Calu3 (cell line): ENCODE measurements at places on chromosomes 5 and 9.

DNA sequence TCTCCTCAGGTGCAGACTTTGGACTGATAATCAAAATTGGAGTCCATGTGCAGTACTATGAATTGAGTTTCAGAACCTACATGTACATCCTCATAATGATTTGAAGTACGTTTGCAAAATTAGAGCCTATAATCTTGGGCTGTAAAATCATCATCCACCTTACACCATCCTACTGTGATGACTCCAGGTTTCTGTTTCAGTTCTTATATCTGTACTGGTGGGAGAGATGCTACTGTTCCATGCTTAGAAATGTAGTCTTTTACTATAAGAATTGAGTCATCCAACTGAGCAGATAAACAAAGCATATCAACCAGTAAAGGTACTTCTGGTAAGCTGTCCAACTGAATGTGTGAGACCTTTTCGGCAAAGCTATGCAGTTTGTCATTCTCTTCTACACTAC lies 586.3 kb upstream of the FAM174A start:
- DNase-seq = no peak

DNA sequence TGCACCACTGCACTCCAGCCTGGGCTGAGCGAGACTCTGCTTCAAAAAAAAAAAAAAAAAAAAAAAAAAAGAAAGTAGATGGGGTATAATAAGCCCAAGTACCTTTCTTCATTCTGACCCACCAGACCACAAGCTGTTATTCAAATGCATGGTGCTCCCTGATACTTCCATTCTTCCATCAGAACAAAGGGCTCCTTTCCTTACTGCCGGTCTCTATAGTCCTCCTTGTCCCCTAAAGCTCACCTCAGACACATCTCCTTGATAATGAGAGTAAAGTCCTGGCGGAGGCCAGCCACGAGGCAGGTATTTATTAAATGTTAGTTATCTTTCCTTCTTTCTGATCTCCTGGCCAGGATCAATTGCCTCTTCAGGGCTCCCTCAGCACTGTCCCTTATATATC lies 162.5 kb downstream of the RAB3C start:
- no peak for DNase-seq

- DNase-seq = no peak
Measured at GRCh38 chr9:20125727-20126126, 336.9 kb upstream of the SLC24A2 start.

- DNase-seq = no peak
Measured at GRCh38 chr9:79357194-79357593, 214.6 kb upstream of the TLE4 start.

DNA sequence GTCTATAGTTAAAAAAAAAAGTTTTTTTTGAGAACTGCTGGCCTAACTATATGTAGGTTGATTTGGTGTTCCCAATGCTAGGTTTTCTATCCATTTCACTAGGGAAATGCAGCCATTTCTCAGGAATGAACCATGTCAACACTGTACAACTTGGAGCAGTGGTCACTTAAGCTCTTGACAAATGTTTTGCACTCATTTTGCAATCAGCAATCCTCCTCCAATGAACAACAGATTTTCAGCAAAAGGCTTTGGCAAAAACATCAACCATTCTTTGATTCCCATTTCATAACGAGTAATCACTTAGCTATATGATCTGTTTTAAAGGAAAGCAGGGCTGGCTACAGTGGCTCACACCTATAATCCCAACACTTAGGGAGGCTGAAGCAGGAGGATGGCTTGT lies 17.9 kb downstream of the STRBP start:
- DNase-seq = no peak

GRCh38 chr9:35407846-35408245 lies 82.1 kb upstream of the RUSC2 start:
- no peak for DNase-seq

GRCh38 chr5:155471027-155471426 lies 457.5 kb downstream of the KIF4B start:
- DNase-seq = no peak

- no peak for DNase-seq
Measured at GRCh38 chr5:118679264-118679940, 308.9 kb downstream of the DTWD2 start.

DNA sequence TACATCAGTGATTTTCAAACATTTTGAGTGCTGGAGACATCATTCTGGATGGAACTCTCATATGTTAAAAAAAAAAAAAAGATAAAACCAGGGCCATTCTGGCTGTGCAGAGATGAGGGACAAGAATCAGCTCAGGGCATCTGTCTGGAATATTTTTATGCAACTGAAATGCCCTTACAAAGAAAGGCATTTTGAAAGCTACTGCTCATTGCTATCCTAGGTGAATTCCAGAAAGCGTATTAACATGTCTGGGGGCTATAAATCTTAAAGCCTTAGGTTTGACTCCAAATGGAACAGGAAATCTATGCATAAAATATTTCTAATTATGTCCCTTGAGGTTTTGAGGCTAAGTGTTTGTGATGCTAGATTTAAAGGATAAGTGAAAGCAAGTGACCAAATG lies 14.9 kb upstream of the PCSK1 start:
- DNase-seq = no peak

DNA sequence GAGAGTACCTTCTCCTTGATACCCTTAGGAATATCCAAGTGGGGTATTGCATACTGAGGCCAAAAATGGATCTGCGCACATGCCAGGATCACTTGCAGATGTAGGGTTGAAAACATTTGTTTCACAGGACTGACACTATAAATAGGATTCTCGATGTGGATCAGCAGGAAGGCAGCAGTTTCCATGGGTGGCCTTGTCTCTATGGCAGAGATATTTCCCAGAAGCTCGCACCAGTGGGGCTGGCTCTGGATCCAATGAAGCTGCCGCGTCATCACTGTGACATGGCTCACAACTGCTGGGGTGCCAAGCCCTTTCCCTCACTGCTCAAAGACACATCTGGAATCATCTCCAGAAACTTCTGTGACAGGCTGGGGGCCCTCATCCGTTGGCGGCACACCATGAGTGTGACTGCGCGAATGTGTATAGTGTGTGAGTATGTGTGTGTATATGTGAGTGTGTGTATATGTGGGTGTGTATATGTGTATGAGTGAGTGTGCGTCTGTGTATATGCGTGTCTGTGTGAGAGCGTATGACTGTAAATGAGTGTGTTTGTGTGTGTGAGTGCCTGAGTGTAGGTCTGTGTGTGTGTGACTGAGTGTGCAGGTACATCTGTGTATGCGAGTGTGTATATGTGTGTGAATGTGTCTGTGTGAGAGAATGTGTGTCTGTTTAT lies 182.5 kb downstream of the GAS1 start:
- DNase-seq = no peak

GRCh38 chr5:179819296-179820126 lies 1.2 kb upstream of the SQSTM1 start:
- DNase-seq = peak; percentile 90

DNA sequence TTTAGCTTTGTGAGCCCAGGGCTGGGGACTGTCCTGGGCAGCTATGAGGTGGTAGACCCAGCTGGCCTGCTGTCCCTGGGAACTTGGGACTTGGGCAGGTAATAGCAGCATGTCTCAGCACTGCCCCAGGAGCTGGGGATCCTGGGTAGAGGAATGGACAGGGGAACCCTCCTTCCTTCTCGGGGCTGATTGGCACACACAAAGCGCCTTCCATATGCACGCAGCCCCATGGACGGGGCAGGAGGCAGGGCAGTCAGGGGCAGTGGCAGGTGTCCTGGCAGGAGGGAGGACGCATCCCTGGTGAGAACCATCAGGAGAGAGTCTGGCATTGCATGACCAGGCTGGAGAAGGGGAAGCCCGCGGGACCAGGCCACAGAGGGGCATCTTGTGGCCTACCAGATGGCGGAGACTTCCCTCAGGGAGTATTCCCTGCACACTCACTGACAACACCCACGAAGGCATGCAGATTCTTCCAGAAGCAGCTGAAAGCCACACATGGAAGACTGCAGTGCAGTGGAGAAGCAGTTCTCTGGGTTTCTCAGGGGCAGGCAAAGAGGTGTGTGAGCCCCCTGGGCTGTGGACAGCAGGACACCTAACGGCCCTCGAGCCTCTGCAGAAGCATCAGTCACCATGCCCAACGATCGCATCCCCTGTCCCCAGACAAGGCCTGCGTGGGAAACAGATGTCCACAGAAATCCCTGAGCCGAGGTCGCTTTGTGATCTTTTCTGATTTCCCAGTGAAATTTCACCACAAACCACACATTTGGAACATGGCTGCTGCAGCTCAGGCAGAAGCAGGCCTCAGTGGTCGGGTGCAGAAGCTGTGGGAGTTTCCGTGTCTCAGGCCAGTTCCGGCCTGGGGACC lies 7.0 kb upstream of the NKD2 start:
- DNase-seq = no peak

DNA sequence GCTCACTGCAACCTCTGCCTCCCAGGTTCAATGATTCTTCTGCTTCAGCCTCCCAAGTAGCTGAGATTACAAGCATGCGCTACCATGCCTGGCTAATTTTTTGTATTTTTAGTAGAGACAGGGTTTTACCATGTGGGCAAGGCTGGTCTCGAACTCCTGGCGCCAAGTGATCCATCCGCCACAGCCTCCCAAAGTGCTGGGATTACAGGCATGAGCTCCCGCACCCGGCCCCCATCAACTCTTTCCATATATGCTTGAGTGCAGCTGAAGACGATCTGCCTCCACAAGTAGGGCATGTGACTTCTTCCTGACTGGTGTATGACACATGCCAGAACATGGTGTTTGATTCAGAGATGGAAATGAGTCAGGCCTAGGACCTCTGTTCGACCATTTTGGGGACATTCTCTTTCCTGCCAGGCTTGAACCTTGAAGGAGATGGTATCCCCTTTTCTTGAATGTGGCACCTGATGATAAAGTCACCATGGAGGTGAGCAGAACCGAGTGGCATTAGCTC lies 7.5 kb upstream of the CNOT6 start:
- no peak for DNase-seq

DNA sequence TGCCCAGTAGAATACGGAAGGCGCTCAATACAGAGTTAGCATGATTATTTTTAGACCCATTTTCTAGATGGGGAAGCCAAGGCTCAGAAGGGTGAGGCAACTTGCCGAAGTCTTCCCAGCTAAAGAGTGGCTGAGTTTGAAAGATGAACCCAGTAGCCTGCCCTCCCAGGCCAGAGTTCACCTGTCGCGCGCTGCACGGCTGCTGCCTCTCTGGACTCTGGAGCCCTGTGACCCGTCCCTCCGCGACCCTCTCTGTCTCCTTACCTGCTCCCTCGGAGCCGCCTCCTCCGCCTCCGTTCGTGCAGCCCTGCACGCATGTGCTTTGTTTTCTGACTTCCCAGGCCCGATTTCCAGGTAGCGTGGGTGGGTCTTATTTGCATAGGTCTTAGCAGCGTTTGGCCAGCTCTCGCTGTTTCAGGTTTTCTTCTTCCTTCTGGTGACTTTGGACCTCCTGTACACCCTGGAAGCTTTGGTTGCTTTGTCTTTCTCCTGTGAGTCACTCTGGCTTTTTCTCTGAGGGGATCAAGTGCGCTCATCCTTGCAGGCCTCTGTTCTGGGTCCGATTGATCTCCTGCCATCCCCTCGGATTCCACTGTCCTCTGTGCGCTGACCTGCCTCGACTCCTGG lies at the start of gene RNF183:
Gene RNF183 (minus strand): TSS at position 585 of the 627 bp plus-strand sequence. CDS start 5,192 bp downstream, outside the sequence.
- DNase-seq = peak; percentile 27

GRCh38 chr9:124594673-124595072 lies 87.5 kb upstream of the NR5A1 start:
- no peak for DNase-seq

DNA sequence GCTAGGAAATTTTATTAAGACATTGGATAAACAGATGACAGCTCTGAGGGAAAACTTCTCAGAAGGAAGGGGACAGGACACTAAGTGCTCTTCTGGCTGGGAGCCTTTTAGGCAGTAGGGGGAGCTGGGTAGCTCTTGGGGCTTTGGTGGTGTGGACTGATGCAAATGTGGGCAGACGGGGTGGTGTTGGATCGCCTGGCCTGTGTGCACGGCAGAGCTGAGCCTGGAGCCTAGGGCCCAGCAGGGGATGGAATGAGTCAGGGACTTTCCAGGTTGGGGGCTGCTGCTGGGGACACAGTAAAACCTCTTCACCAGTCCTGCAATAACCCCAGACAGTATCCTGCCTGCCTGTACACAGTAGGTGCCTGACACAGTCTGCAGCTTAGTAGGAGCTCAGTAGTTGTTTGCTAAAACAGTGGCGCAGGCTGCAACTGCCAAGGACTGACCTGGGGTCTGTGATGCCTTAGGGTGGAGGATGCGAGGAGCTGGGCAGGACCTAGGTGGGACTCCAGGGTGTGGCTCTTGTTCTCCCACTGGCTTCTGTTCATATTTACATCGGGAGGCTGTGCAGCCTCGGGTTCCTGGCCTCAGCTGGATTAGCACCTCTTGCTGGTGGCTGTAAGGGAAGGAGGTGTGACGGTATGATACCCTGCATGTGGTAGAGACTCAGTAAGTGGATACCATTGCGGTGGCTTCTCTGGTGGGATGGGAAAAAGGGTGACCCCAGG lies 83.8 kb downstream of the DAB2IP start:
- peak; percentile 60 for DNase-seq

DNA sequence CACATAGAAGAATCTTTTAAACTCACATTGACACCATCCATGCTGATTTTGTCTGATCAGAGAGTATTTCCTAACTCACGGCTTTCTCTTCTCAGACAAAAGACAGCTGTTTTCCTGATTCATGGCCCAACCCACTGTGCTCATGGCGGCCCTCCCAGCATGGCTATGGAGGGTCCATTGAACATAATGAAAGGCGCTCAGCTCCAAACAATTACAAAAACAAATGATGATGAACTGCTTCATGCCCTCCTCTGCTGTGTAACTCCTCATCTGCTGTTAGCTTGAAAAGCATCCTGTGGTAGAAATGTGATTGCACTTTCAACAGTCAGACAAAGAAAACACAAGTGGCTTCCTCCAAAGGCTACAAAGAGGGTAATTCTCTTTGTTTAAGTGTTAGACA lies 673.8 kb downstream of the PRELID2 start:
- DNase-seq = no peak

DNA sequence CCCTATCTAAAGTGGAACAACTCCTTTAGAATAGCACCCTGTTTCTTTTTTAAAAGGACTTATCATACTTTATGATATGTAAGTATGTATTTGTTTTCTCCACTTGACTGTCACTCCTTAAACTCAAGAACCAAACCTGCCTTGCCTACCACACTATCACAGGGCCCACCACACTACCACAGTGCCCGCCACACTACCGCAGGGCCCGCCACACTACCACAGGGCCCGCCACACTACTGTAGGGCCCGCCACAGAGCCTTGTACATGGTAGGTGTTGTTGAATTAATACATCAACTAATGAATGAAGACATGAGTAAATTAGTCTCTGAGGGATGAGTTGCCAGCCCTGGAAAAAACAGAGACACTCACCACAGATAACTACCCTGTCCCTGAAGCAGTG lies 18.0 kb downstream of the SLC31A2 start:
- no peak for DNase-seq

DNA sequence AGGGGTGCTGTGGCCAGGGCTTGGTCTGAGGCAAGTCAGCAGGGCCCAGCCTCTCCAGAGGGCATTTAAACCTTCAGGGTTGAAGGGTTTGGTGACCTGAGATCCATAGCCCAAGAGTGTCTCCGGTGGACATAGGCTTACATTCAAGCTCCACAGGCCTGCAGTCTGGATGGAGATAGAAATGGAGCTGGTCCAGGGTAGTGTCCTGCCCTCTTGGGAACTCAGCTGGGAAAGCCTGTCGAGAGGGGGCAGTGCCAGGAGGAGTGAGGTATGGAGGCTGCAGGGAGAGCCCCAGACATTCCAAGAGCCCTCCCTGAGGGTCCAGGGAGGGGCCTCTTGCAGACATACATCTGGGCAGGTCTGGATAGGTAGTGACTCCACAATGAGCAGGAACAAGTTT lies 177.0 kb upstream of the MVB12B start:
- no peak for DNase-seq
